ENCODE measurements at places on chromosomes 4 and X. TPM values are rescaled to one million over a fixed set of nuclear protein-coding genes. Genes with fewer than 3 reads are reported as not detected.

GRCh38 chrX:109622270-109622669, 2.7 kb downstream of the KCNE5 start:
- DNase-seq: no peak
- no peak overlapping the region for H3K4me3 ChIP-seq
- H3K36me3 ChIP-seq: no peaks in the 10 kb centered on the region
- no peak overlapping the region for H3K27ac ChIP-seq

GRCh38 chrX:120761810-120762209, 113.9 kb downstream of the CT47B1 start:
- H3K36me3 ChIP-seq: no peaks in the 10 kb centered on the region
- H3K27ac ChIP-seq: no peak overlapping the region
- no peak for DNase-seq
- no peaks in the 10 kb centered on the region for H3K27me3 ChIP-seq
- no peak overlapping the region for H3K4me3 ChIP-seq

DNA sequence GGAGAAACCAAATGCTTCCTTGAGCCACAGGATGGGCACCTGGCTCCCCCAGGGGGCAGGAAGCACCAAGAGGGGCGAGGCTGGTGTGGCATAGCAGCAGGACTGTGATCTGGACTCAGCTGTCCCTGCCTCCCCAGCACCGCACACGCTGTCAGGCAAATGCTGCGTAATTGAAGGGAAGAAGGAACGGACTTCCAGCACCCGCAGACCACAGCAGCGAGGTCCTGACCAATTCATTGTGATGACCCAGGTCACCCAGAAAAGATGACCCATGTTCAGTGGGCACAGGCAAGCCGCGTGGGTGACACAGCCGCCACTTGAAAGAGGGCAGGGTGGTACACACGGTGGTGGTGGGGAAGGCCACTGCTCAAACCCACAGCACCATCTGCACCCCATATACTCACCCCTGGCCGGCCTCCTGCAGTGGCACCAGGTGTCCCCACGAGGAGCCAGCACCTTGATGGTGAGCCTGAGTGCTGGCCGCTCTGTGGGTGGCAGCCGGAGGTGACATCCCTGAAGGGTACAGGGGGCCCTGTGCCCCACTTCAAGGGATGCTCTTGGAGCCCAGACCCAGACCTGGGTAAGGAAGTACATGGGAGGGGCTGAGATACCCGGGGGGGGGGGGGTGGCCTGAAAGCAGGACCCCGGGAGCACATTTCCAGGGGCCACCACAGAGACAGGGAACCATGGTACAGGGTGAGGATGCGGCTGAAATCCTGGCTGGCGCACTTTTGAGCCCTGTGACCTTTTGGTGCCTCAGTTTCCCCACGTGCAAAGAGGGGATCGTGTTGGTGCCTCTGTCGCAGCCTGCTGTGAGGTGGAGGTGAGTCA, 11.5 kb downstream of the NAT8L start:
- no peaks in the 10 kb centered on the region for H3K27me3 ChIP-seq
- no peak for DNase-seq
- H3K36me3 ChIP-seq: no peaks in the 10 kb centered on the region
- no peak overlapping the region for H3K4me3 ChIP-seq
- no peaks in the 10 kb centered on the region for H3K4me1 ChIP-seq
- no peak overlapping the region for H3K27ac ChIP-seq

- H3K27me3 ChIP-seq: no peaks in the 10 kb centered on the region
- H3K4me3 ChIP-seq: no peak overlapping the region
- H3K4me1 ChIP-seq: peaks cover 75% of the 10 kb centered on the region
- peak; percentile 53 for DNase-seq
- peak overlapping the region; percentile 95 for H3K27ac ChIP-seq
Measured at GRCh38 chr4:30962939-30963338, 242.8 kb downstream of the PCDH7 start.

DNA sequence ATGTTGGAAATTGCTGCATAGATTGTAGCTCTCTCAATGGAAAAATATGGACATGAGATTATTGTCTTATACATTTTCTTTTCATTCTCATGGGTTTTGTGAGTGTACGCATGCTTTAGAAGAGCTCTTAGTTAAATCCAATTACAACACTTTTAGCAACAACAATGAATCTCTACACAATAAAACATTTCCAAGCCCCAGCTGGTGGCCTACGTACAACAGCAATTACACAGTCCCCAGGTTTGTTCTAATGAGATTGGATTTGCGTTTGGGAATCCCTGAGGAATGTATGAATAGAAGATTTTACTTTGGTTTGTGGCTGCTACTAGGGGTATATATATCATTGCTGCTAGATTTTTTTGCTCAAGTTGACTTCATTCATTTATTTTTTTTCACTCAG, 98.6 kb downstream of the FHDC1 start:
- peak; percentile 70 for DNase-seq
- no peak overlapping the region for H3K27ac ChIP-seq
- peaks cover 9% of the 10 kb centered on the region for H3K4me1 ChIP-seq

DNA sequence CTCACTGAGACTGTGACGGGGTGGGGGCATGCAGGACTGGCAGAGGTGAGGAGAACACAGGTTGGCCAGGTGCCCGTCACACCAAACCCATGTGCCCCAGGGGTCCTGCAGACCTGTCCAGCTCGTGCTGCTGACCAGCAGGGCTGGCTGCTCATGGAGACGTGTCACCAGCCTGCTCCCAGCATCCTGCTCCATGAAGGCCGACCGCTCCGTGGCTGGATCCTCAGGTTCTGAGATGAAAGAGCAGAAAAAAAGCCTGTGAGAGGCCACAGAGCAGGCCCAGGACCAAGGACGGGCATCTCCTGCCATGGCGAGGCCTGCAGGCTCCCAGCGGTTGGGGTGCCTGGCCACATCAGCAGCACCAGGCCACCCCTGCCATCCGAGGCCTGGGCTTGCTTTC, 71.7 kb upstream of the DRD5 start:
- H3K27ac ChIP-seq: no peak overlapping the region
- no peaks in the 10 kb centered on the region for H3K4me1 ChIP-seq
- H3K27me3 ChIP-seq: no peaks in the 10 kb centered on the region

DNA sequence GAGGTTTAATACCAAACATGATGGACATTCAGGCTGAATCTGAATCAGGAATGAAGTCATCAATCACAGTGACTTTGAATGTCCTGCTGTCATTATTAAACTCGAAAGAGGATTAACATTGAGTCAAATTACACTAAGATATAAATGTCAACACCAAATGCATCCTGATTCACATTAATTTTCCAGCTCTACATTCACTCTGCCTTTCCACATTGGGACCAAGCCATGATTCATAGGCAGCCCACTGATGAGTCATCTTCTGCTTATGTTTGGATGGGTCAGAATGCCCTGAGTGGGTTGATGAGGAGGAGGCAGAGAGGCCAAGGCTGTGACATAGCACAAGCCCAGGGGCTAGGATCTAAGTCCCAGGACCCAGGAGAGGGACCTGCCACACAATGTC, 247.6 kb upstream of the RPS6KA3 start:
- H3K4me3 ChIP-seq: no peak overlapping the region
- H3K4me1 ChIP-seq: peaks cover 12% of the 10 kb centered on the region
- no peaks in the 10 kb centered on the region for H3K27me3 ChIP-seq
- no peaks in the 10 kb centered on the region for H3K36me3 ChIP-seq
- DNase-seq: peak; percentile 31

GRCh38 chrX:132842460-132843238, 115.8 kb downstream of the HS6ST2 start:
- peaks cover 13% of the 10 kb centered on the region for H3K27me3 ChIP-seq
- H3K27ac ChIP-seq: no peak overlapping the region
- H3K36me3 ChIP-seq: no peaks in the 10 kb centered on the region
- peaks cover 5% of the 10 kb centered on the region for H3K4me1 ChIP-seq
- no peak overlapping the region for H3K4me3 ChIP-seq
- DNase-seq: no peak

The USP27X gene
- total RNA-seq: 6.4 TPM

The HPGDS gene
- not detected for total RNA-seq

The PRRG1 gene
- total RNA-seq: 10.4 TPM

The FOXR2 gene
- not detected for total RNA-seq

The ABCB7 gene
- 28.8 TPM for total RNA-seq

The SULT1B1 gene
- total RNA-seq: 1.8 TPM

The TMPRSS11D gene
- not detected for total RNA-seq
